ENCODE measurements at places on chromosomes 3 and 15.

DNA sequence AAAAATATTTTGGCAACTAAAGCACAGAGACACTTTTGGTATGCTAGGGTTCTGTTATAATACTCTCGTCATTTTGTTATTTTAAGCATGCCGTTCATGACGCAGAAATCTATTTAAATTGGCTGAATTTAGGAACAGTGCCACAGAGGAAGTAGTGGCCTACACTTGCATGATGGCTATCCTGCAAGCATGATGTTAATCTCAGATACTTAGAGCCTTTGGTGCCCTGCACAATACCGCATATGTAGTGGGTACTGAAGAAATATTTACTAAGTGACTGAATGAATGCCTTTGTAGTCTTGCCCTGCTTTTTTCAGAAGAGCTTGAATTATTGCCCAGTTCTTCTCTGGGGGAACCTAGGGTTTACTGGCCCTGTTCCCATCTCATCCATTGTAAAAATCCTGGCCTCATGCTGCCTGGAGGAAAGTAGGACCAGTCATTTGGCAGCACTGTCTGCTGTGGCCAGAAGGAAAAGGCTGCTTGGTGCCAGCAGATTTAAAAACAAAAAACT, 79.0 kb downstream of the SERPINI1 start:
- DNase-seq: no peak

DNA sequence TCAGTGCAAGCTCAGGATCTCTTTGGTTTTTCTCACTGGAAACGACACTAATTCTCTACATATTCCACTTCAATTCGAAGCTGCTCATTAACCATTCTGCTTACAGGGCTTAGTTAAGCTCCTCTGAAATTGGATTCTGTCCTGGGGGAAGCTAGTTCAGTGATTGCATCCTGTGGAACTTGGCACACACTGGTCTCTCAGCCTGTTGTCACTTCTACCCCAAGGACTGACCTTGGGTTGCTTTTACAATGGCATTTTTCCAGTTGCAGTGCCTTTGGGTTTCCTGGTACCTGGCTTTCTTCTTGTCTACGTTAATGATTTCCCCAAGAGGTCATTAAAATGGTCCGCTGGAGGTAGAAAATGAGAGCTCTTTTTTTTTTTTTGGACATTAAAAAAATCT, 33.3 kb upstream of the GABRB3 start:
- DNase-seq: no peak

- DNase-seq: peak; percentile 13
Observed at GRCh38 chr3:125512135-125512920, 7.7 kb downstream of the SNX4 start.

GRCh38 chr3:13870902-13871301, 9.0 kb downstream of the WNT7A start:
- no peak for DNase-seq

DNA sequence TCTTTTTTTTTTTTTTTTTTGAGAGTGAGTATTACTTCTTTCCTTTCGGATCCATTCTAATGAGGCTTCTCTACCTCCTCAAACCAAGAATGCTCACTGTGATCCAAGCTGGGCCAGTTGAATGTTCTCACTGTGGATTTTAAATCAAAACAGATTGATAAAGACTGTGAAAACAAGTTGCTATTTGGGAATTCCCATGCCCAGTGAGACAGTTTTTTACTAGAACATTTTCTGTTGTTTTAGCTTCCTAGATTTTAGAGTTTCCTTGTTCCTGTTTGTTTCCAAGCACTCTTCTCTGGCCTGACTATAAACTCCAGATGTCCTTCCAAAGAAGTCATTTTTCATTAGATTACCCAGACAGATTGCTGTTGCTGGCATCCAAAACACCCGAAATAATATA, 60.1 kb upstream of the GALNT15 start:
- no peak for DNase-seq
